GM18507 (cell line): ENCODE measurements at places on chromosomes 11 and 22.

DNA sequence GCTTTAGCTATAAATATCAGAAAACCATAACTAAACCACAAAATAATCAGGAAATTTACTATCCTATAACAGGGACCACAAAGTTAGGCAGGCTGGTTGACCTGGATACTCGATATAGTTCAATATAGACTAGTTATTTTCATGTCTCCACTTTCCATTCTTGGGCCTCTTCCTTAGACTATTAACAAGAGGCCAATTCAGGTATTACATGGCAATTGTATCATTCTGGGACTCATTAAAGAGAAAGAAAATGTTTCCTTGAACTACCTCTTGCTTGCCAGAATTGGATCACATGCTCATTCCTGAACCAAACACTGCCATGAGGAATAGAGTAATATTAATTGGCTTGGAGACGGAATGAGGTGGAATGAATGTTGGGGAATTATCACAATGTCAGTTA lies 76.0 kb downstream of the EIF3M start:
- no peak for DNase-seq

DNA sequence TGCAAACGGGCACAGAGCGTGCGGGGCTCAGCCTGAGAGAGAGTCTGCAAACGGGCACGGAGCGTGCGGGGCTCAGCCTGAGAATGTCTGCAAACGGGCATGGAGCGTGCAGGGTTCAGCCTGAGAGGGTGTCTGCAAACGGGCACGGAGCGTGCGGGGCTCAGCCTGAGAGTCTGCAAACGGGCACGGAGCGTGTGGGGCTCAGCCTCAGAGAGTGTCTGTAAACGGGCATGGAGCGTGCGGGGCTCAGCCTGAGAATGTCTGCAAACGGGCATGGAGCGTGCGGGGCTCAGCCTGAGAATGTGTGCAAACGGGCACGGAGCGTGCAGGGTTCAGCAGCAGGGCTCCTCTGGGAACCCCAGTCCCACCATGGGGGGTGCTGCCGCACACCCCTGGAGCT lies 13.5 kb downstream of the PHRF1 start:
- DNase-seq = no peak

GRCh38 chr11:112584672-112585071 lies 324.0 kb upstream of the PLET1 start:
- no peak for DNase-seq

DNA sequence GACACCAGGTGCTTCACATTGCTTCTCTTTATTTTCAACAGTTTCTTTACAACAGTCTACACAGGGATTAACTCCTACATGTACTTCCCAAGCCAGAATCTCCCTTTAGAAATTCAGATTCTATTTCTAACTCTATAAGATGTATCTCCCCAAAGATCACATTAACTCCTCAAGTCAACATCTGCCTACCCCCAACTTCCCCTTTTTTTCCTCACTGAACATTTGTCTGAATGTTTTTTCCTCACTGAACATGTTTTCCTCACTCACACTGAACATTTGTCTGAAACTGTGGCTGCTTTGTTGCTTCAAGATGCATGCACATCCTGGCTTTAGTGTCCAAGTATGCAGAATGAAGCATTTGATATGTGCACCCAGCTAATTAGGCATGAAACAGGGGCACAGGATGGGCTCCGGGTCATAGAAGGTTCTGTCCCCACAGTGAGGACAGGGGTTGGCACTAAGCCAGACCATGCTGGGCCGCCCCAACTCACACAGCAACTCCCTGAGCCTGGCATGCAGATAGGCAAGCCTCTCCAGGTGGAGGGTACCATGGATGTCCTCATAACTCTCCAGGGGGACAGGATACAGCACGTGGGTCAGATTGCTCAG lies 11.3 kb downstream of the PRAME start:
- no peak for DNase-seq

- no peak for DNase-seq
Observed at GRCh38 chr11:102783720-102784119, 3.3 kb upstream of the MMP10 start.

DNA sequence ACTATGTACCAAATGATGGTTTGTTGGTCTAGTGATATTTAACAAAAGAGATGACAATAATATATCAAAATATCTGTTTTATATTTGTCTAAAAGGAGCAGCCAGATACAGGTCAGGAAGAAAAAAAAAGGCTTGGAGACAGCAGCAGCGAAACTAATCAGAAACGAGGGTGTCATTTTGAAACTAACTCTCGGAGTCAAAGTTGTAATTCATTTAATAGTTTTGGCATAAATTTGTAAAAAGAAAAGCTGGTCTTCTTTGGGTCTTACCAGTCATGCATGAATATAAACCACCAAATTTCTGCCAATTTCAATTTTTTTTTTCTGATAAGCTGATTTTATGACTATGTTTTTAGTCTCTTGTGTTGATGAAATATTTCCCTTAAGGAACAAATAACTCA lies 25.5 kb downstream of the NPAT start:
- DNase-seq = peak; percentile 11

- no peak for DNase-seq
Observed at GRCh38 chr11:118921929-118922744, 3.6 kb downstream of the BCL9L start.

DNA sequence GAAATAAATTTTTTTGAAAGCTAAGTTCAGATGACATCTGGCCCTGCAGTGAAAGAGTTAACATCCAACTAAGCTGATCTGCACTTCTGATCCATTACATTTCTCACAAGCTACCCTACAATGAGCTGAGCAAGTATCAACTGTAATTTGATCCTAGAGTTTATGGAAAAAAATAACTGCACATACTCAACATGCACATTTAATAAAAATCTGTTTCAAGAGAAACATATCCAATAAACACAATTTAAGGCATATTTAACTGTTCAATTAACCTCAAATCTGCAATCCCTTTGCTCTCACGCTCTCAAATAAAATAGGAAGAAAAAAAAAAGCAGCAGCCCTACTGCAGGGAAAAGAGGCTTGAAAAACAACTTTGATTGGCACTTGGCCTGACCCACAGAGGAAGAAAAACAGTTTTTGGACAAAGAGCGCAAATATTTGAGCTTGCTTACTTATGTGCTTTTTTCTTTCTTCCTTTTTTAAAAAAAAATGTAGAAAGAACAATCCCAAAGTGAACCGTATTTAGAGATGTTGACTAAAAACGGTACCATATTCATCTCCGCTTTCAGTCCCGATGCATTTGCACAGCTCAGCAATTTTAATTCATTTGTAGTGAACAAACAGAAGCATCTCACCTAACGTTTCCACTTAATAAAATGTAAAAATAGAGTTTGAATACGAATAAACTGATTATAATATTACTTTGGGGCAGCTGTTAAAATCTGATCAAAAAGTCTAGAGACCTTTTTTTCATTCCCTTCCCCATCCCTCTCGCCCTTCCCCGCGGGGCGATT lies 1.6 kb downstream of the SESN3 start:
- DNase-seq = no peak
